Psoas muscle (tissue), 8 donors: ENCODE measurements at places on chromosomes 5 and 9.

GRCh38 chr5:155466851-155467250, 453.3 kb downstream of the KIF4B start:
- DNase-seq: no peak

- no peak for DNase-seq
Measured at GRCh38 chr9:134245179-134245578, 80.8 kb upstream of the RNU6ATAC start.

GRCh38 chr9:79698967-79699366, 127.2 kb downstream of the TLE4 start:
- no peak for DNase-seq

- no peak for DNase-seq
Measured at GRCh38 chr5:57072218-57072892, 101.5 kb upstream of the GPBP1 start.

DNA sequence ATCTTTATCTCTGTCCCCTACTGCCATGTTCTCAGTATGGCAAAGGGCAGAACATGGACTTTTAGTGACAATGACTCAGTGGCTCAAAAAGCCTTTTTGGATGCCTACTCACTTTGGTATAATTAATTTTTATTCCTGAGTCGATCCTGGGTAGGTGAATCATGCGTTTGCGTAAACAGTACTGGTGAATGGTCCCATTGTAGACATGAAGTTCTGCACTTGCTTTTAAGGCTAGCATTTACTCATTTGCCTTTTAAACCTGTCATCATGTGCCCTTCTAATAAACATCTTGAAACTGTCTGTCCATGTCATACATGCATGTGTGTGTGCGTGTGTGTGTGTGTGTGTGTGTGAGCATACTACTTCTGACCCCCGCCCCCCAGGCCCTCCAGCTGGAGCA, 223.0 kb downstream of the AUH start:
- no peak for DNase-seq

GRCh38 chr5:126656401-126657007, 55.8 kb downstream of the PHAX start:
- DNase-seq: no peak

DNA sequence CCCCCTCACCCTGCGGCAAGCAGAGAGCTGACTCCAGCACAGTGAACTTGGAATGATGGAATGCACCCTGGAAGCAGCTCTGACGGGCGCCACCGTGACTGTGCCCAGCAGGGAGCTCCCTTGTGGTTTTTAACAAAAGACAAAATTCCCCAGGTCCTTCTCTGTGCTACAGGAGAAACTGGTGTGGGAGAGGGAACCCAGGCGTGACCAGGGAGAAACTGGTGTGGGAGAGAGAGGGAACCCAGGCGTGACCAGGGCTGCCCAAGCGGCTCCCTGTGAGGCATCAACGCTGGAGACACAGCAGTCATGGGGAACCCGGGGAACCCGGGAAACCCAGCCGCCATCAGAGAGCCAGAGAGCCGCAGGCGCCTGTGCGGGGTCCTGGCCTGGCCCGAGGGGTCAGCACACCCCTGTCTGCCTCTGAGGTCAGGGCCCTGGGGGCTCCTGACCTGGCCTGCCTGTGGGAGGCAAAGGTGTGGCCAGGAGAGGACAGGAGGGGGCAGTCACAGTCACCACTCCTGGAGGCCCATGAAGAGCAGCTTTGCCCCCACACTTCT, 3.1 kb upstream of the AHRR start:
- DNase-seq: no peak

GRCh38 chr5:10673017-10673389, 88.0 kb downstream of the DAP start:
- no peak for DNase-seq

DNA sequence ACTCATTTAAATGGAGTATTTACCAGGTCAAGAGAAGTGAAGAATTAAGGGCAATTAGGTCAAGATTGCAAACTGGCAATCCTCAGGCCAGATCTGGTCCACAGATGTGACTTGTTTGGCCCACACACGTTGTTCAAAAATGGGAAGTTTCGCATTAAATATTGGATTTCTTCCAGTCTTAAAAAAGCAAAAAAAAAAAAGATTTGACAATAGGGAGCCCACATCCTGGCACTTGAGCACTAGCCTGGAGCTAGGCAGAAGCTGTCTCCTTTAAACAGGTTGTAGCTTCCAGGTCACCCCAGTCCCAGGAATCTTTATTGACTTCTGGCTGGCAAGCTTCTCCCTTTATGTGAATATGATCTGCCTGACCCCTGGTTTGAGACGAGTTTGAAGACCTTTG, 520.4 kb downstream of the RAB3C start:
- DNase-seq: no peak
